ENCODE measurements at places on chromosomes 1 and 21.
A peak's percentile ranks its signal among the peaks of the same experiment; 100 is the strongest.

DNA sequence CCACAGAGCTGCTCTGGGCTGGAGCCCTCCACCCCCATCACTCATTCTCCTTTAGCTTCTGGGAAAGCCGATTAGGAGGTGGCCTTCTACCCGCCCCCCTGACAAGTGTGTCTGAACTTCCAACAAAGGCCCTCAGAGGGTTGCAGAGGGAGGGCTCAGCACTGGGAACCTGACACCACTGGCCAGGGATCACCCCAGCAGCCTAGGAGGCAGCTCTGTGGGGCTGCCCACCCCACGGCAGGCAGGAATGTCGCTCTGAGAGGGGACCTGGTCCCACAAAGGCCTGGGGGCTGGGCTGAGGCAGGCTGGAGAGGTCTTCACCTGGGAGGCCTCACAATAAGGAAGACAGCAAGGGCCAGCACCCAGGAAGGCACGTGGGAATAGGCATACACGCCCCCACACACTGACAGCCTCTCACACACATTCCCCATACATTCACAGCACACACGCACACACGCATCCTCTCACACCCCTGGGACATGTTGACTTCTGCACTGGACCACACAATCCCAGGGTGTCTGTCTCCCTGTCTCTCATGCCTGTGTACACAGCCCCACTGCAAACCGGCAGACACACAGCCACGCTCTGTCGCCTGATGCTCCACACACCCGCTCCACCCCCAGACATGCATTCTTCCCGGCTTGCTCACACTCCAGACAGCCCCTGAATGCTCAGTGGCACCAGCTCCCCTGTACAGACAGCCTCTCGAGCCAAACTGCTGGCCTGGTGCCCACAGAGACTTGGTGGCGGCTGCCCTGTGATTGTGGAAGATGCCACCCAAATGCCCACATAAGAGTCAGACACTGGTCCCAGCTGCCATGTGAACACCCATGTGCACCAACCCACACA lies 30.7 kb downstream of the DMBX1 start:
- H3K27ac ChIP-seq: no peak overlapping the region
- no peaks in the 10 kb centered on the region for H3K27me3 ChIP-seq
- no peak overlapping the region for H3K4me3 ChIP-seq

- H3K4me1 ChIP-seq: no peaks in the 10 kb centered on the region
- no peaks in the 10 kb centered on the region for H3K36me3 ChIP-seq
- H3K27me3 ChIP-seq: no peaks in the 10 kb centered on the region
These were observed 106.1 kb downstream of the SIM2 start for GRCh38 chr21:36804874-36805611.

DNA sequence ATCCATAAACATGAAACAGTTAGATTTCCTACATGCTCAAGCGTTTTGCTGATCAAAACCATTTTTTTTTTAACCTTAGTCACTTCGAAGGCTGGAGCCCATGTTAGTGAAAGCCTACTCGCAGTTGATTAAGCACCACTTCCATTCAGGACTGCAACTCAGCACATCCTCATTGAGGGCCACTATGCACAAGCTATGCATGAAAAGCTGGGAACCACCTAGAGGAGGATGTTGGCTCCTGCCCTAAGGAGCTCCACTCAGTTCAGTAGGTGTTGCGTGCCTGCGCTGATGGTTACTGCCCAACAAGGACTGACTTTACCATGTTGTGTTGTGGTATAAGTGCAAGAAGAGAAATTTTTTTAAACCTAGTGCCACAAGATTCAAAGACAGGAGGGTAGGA lies 181.4 kb upstream of the L1TD1 start:
- H3K27ac ChIP-seq: no peak overlapping the region
- no peak for DNase-seq
- no peaks in the 10 kb centered on the region for H3K27me3 ChIP-seq
- no peaks in the 10 kb centered on the region for H3K4me1 ChIP-seq

DNA sequence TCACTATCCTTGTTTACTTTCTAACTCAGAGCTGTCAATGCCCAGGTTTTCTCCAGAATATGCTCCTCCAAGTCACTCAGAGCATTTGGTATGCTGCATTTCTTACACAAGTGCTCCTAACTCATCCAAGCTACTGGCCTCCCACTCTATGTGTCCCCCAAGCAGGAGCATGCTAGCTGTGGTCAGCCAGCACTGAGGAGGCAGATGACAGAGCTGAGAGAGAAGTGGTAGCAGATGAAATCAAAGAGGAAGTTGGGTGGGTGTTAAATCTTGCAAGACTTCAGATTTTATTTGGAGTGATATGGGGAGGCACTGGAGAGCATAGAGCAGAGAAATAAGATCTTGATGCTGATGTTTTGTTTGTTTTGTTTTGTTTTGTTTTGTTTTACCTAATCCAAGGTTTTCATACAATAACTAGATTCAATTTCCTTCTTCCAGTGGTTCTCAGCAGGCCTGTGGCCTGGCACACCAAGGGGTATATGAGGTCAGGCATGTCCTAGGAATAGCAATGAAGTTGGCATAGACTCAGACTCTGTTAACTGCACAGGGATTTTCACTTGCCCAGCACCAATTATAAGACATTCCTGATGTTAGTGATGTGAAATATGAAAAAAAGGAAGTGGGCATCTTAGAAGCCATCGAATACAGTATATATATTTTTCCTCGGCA lies 3.1 kb upstream of the PGBD5 start:
- no peak overlapping the region for H3K4me3 ChIP-seq
- peaks cover 19% of the 10 kb centered on the region for H3K4me1 ChIP-seq
- H3K27me3 ChIP-seq: no peaks in the 10 kb centered on the region
- H3K27ac ChIP-seq: no peak overlapping the region
- no peak for DNase-seq
- no peaks in the 10 kb centered on the region for H3K36me3 ChIP-seq

DNA sequence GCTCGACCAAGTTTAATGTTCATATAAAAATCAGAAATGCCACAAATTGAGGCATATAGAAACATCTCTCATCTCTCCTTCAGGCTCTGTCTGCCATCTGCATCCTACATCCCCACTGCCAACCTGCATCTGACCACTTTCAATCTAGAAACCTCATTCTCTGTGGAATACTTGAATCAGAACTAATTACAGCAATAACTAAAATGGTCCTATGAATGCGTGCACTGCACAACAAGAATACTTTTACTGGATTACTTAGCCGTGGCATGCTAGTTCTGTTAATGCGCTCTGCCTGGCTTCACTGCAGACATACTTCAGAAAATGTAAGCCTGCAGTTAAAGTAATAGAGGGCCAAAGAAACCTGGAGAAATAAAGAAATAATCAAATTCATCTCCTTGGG lies 89.8 kb upstream of the NR5A2 start:
- no peaks in the 10 kb centered on the region for H3K36me3 ChIP-seq
- no peaks in the 10 kb centered on the region for H3K4me1 ChIP-seq
- H3K4me3 ChIP-seq: no peak overlapping the region
- H3K27ac ChIP-seq: no peak overlapping the region
- no peaks in the 10 kb centered on the region for H3K27me3 ChIP-seq

- H3K36me3 ChIP-seq: no peaks in the 10 kb centered on the region
- no peak overlapping the region for H3K27ac ChIP-seq
- H3K4me1 ChIP-seq: no peaks in the 10 kb centered on the region
- no peak overlapping the region for H3K4me3 ChIP-seq
- H3K27me3 ChIP-seq: no peaks in the 10 kb centered on the region
These were observed 7.1 kb upstream of the SLAMF7 start for GRCh38 chr1:160731990-160732389.

GRCh38 chr1:167797015-167797414 lies 75.2 kb downstream of the MPZL1 start:
- no peaks in the 10 kb centered on the region for H3K36me3 ChIP-seq
- H3K4me3 ChIP-seq: no peak overlapping the region
- no peak for DNase-seq
- no peaks in the 10 kb centered on the region for H3K27me3 ChIP-seq
- H3K27ac ChIP-seq: peak overlapping the region; percentile 31

- peaks cover 30% of the 10 kb centered on the region for H3K4me1 ChIP-seq
- H3K36me3 ChIP-seq: no peaks in the 10 kb centered on the region
- no peak for DNase-seq
These were observed 6.8 kb downstream of the LHX4 start for GRCh38 chr1:180236698-180237509.

- no peak for DNase-seq
- no peaks in the 10 kb centered on the region for H3K4me1 ChIP-seq
- H3K27me3 ChIP-seq: no peaks in the 10 kb centered on the region
- H3K4me3 ChIP-seq: no peak overlapping the region
- H3K36me3 ChIP-seq: no peaks in the 10 kb centered on the region
These were observed 614.3 kb upstream of the ADAMTS5 start for GRCh38 chr21:27581168-27581567.

- peak overlapping the region; percentile 99 for H3K27ac ChIP-seq
- DNase-seq: no peak
- H3K36me3 ChIP-seq: no peaks in the 10 kb centered on the region
These were observed 3.2 kb downstream of the EVA1C start for GRCh38 chr21:32415451-32416398.

DNA sequence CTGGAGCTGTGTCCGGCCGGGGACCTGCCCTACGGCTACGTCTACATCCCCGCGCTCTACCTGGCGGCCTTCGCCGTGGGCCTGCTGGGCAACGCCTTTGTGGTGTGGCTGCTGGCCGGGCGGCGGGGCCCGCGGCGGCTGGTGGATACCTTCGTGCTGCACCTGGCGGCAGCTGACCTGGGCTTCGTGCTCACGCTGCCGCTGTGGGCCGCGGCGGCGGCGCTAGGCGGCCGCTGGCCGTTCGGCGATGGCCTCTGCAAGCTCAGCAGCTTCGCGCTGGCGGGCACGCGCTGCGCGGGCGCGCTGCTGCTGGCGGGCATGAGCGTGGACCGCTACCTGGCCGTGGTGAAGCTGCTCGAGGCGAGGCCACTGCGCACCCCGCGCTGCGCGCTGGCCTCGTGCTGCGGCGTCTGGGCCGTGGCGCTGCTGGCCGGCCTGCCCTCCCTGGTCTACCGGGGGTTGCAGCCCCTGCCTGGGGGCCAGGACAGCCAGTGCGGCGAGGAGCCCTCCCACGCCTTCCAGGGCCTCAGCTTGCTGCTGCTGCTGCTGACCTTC lies 412 bp downstream of the GPR25 start:
- H3K27ac ChIP-seq: no peak overlapping the region
- no peaks in the 10 kb centered on the region for H3K36me3 ChIP-seq
- peak overlapping the region; percentile 49 for H3K4me3 ChIP-seq
- DNase-seq: no peak

- H3K27me3 ChIP-seq: no peaks in the 10 kb centered on the region
- no peaks in the 10 kb centered on the region for H3K36me3 ChIP-seq
- H3K27ac ChIP-seq: no peak overlapping the region
- no peak overlapping the region for H3K4me3 ChIP-seq
- no peak for DNase-seq
These were observed 64.3 kb downstream of the RERE start for GRCh38 chr1:8752921-8753713.

GRCh38 chr1:193856261-193856660 lies 669.8 kb upstream of the B3GALT2 start:
- no peak overlapping the region for H3K4me3 ChIP-seq
- no peaks in the 10 kb centered on the region for H3K27me3 ChIP-seq
- no peaks in the 10 kb centered on the region for H3K36me3 ChIP-seq
- H3K27ac ChIP-seq: no peak overlapping the region
- no peak for DNase-seq
- no peaks in the 10 kb centered on the region for H3K4me1 ChIP-seq

- no peaks in the 10 kb centered on the region for H3K36me3 ChIP-seq
- peaks cover 4% of the 10 kb centered on the region for H3K4me1 ChIP-seq
- no peak overlapping the region for H3K27ac ChIP-seq
- H3K27me3 ChIP-seq: no peaks in the 10 kb centered on the region
- DNase-seq: no peak
These were observed 99.6 kb downstream of the CYYR1 start for GRCh38 chr21:26473471-26473870.

GRCh38 chr1:203701606-203702005 lies 63.4 kb upstream of the LAX1 start:
- H3K4me3 ChIP-seq: no peak overlapping the region
- peaks cover 2% of the 10 kb centered on the region for H3K4me1 ChIP-seq
- no peak for DNase-seq
- H3K36me3 ChIP-seq: peaks cover 68% of the 10 kb centered on the region

GRCh38 chr1:88897070-88897730 lies 5.8 kb upstream of the GTF2B start:
- no peak overlapping the region for H3K27ac ChIP-seq
- H3K4me3 ChIP-seq: no peak overlapping the region
- no peaks in the 10 kb centered on the region for H3K4me1 ChIP-seq
- no peaks in the 10 kb centered on the region for H3K36me3 ChIP-seq

- no peak for DNase-seq
- H3K27me3 ChIP-seq: no peaks in the 10 kb centered on the region
- no peak overlapping the region for H3K27ac ChIP-seq
- no peaks in the 10 kb centered on the region for H3K4me1 ChIP-seq
- no peak overlapping the region for H3K4me3 ChIP-seq
- H3K36me3 ChIP-seq: no peaks in the 10 kb centered on the region
These were observed 102.3 kb downstream of the TNFSF18 start for GRCh38 chr1:172948457-172948856.

- H3K27ac ChIP-seq: peak overlapping the region; percentile 87
- no peak overlapping the region for H3K4me3 ChIP-seq
- no peak for DNase-seq
- H3K27me3 ChIP-seq: no peaks in the 10 kb centered on the region
These were observed 144.5 kb downstream of the C1orf21 start for GRCh38 chr1:184531296-184531695.

- no peak for DNase-seq
- H3K27me3 ChIP-seq: no peaks in the 10 kb centered on the region
- H3K4me3 ChIP-seq: no peak overlapping the region
These were observed 100.8 kb downstream of the UCK2 start for GRCh38 chr1:165928075-165928731.

GRCh38 chr1:112826217-112826944 lies 111.2 kb upstream of the PPM1J start:
- no peaks in the 10 kb centered on the region for H3K27me3 ChIP-seq
- H3K4me1 ChIP-seq: no peaks in the 10 kb centered on the region
- no peaks in the 10 kb centered on the region for H3K36me3 ChIP-seq
- H3K4me3 ChIP-seq: no peak overlapping the region
- no peak overlapping the region for H3K27ac ChIP-seq

GRCh38 chr1:226706684-226707083 lies 32.4 kb downstream of the ITPKB start:
- no peaks in the 10 kb centered on the region for H3K27me3 ChIP-seq
- H3K4me3 ChIP-seq: no peak overlapping the region

GRCh38 chr1:196558411-196558810 lies 49.8 kb downstream of the KCNT2 start:
- no peaks in the 10 kb centered on the region for H3K27me3 ChIP-seq
- no peak overlapping the region for H3K27ac ChIP-seq
- no peak for DNase-seq
- peak overlapping the region; percentile 19 for H3K4me3 ChIP-seq

DNA sequence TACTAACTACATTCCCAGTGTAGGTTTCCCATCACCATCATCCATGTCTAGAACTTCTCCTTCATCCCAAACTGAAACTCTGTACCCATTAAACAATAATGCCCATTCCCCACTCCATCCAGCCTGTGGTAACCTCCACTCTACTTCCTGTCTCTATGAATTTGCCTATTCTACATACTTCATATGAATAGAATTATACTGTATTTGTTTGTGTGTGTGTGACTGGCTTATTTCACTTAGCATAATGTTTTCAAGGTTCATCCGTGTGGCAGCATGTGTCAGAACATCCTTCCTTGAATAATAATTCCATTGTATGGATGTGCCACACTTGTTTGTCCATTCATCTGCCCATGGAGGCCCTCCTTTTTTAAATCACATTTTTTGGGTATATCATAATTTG lies 35.7 kb downstream of the ATP2B4 start:
- H3K4me1 ChIP-seq: peaks cover 78% of the 10 kb centered on the region
- H3K27ac ChIP-seq: peak overlapping the region; percentile 60
- no peaks in the 10 kb centered on the region for H3K27me3 ChIP-seq
- H3K4me3 ChIP-seq: no peak overlapping the region
- DNase-seq: no peak
- H3K36me3 ChIP-seq: no peaks in the 10 kb centered on the region

Data from vagina (tissue), 2 donors.